ENCODE measurements at places on chromosomes 11 and 22.

DNA sequence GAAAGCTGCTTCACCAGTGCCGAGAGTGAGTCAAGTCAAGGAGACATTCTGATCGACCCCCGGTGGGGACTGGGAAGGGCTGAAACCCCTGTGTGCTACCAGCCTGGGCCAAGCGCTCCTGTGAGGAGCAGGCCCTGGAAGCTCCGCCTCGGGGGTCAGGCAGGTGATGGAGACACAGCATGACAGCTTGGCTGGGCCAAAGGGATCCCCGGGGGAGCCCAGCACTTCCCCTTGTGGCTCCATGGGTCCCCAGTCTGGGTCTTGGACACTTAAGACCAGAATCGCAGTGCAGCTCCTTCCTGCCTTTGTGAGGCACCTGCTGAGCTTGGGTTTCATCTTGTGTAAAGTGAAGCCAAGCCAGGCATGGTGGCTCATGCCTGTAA is 89.2 kb downstream of the MORC2 start:
- no peak for DNase-seq

- DNase-seq: no peak
These were observed 182.6 kb downstream of the ST3GAL4 start for GRCh38 chr11:126538071-126538470.

DNA sequence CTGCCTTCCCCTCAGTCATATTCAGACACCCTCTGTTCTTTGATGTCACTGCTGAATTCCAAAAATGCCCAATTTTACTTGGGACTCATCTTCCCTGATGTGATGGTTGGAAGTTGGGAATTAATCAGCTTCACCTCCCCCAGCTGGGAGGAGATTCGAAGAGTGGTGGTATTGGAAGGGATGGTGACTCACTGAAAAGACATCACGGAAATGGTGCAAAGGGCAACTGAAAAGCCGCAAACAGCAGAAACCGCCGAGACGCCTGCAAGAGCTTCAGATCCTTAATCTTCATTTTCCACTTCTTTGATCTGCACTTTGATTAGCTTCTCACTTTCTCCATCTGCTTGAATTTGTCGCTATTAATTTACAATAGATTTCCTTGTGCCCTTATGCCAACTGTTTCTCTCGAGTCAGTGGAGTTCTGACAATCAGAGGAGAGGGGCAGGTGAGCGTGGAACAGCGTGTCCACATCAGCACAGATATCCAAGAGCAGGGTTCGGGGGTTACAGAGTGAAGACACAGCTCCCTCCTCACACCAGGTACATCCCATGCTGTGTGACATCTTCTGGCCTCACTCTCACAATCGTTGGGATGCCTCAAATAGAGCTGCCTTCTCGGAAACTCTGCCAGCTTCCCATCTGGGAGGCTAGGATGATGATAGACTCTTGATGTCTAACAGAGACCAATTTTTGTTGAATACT is 325.4 kb downstream of the BRD1 start:
- DNase-seq: no peak

DNA sequence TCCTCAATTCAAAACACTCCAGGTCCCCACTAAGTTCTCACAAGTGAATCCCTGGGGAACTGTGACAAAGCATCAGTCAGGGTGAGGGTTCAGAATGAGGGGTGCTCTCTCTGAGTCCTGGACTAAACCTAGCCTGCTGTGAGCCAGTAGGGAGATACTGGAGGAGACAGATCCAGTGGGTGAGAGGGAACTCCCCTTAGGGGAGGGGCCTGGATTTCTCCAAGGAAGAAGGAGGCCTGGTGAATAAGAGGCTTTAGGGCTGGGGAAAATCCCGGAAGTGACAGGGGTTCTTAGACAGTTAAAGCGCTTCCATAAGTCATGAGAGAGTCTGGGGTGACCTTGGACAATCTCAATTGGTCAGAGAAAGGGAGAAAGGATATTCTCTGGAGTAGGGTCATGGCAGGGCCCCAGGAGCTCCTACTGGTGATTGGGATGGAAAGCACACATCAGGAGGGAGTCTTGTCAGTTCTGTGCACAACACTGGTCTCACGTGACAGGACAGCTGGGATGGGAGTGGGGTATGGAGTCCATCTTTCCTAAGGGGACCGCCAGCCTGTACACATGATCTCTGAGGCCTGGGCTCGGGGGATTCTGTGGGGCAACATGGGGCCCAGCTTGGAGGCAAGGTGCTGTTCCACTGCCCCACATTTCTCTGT is 1.5 kb downstream of the TBC1D10A start:
- DNase-seq: peak; percentile 69

DNA sequence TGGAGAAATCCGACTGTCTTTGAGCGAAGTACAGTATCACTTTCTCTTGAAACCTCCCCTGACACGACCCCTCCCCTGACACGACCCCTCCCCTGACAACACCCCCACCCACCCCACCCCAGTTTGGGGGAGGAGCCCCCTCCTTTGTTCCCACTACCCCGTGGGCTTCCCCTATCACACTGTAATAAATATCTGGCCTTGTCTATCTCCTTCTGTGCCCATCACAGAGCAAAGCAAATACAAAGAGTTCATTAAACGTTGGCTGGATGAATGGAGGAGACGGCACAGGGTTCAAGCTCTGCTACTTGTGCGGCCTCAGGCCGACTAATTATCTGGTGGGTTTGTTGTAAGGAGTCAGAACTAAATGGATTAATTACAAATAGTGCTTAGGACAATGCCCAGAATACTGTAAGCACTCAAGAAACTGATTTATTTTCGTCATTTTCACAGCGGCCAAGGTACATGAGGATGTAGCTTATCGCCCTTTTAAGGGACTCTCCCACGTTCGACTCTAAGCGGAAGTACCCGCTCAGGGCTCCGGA is 628 bp upstream of the GGA1 start:
- no peak for DNase-seq

GRCh38 chr11:9821008-9821752 is 157.3 kb downstream of the SWAP70 start:
- DNase-seq: no peak

DNA sequence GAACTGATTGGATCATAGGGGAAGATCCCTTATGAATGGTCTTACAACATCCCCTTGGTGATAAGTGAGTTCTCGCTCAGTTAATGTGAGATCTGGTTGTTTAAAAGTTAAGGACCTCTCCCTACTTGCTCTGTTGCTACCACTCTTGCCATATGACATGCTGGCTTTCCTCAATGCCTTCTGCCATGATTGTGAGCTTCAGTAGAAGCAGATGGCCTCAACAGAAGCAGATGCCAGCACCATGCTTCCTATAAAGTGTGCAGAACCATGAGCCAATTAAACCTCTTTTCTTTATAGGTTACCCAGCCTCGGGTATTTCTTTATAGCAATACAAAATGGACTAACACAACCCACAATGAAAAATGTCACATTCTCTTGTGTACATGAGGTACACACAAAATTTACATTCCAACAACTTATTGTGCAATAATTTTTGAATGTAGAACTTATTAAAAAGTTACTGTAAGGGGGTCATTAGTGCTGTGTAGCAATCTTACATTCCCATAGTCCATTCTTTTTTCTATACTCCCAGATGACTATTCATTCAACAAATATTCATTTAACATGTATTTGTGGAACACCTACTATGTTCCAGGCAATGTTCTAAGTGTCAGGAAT is 10.3 kb downstream of the CYP2R1 start:
- no peak for DNase-seq

DNA sequence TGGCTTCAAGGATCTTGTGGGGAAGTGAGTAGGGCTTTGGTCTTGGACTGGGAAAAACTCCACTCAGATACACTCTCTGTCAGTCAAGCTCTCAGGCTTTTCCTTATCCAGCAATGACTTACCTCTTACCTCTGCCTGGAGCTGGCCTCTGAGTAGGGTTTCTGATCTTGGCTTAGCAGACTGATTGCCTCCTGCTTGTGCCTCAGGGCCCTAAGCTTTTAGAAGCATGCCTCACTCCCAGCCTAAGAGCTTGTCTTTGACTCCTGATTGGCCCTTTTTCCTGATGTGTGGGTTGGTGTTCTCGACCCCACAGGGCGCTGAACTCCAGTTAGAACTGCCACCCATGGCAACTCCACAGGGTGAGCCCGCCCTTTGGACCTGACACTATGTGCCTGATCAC is 275.0 kb downstream of the ST3GAL4 start:
- DNase-seq: no peak

- no peak for DNase-seq
These were observed 197.0 kb downstream of the PGR start for GRCh38 chr11:100932474-100933100.
